HuH-7 (cell line): ENCODE measurements at places on chromosomes 1 and 21.

GRCh38 chr1:170970256-170970655 lies 34.9 kb downstream of the MROH9 start:
- DNase-seq = no peak

DNA sequence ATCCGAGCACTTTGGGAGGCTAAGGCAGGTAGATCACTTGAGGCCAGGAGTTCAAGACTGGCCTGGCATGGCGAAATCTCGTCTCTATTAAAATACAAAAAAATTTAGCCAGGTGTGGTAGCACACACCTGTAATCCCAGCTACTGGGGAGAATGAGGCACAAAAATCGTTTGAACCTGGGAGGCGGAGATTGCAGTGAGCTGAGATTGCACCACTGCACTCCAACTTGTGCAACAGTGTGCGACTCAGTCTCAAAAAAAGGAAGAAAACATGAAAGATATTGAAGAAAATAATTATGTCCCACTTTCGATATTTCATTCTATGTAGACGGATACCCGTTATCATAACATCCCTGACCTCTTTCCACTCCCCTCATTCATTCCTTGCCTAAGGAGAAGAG lies 19.2 kb downstream of the TUT4 start:
- DNase-seq = no peak

- DNase-seq = peak; percentile 36
Measured at GRCh38 chr1:52365071-52365745, 797 bp downstream of the CC2D1B start.

DNA sequence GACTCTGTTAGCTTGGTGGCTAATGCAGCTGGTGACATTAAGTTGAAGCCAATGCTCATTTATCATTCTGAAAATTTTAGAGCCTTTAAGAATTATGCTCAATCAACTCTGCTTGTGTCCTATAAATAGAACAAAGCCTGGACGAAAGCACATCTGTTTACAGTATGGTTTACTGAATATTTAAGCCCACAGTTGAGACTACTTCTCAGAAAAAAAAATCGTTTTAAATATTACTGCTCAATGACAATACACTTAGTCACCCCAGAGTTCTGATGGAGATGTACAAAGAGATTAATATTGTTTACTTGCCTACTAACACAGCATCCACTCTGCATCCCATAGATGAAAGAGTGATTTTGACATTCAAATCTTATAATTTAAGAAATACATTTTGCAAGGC lies 79.6 kb downstream of the NEGR1 start:
- DNase-seq = no peak

DNA sequence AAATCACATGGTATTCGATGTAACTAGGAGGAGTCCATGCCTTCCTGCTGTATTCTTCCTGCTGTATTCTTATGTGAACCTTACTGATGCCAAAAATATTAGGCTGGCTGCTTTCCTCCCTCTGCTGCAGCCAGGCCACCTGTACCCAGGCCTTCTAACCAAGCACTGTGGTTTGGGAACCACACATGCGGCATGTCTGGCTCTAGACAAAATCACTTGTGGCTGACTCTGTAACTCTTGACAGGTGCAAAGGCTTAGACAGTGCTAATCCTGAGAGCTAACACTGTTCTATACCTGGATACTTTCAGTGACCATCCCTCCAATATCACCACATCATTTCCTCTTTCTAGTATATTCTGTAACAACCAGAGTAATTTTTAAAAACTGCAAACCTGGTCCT lies 67.7 kb downstream of the PCP4 start:
- no peak for DNase-seq

DNA sequence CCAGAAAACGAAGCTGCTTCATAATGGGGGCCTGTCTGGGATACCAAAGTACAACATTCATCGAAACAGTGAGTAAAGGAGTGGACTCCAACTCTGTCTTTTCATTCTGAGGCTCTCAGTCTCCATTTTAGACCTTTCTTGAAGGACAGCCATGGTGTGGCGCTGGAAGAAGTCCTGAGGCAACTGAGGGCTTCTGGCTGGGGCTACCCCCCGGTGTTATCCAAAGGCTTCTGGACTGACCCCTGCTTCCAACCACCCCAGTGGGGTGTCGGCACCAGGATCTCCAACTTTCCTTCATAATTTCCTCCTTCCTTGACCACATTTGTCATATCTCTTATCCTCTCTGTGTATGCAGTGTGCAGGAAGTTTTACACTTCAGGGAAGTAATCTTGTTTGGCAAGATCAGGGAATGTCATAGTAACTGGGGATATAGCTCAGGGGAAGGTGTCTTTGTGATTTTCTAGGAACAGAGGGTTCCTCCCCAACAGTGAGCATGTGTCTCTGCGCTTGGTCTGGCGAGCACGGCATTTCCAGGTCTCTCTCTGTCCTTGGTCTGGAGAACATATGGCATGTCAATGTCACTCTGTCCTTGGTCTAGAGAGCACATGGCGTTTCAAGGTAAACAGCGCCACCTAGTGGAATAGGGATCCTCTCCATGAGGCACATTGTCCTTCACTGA lies 19.4 kb upstream of the BSDC1 start:
- peak; percentile 68 for DNase-seq

DNA sequence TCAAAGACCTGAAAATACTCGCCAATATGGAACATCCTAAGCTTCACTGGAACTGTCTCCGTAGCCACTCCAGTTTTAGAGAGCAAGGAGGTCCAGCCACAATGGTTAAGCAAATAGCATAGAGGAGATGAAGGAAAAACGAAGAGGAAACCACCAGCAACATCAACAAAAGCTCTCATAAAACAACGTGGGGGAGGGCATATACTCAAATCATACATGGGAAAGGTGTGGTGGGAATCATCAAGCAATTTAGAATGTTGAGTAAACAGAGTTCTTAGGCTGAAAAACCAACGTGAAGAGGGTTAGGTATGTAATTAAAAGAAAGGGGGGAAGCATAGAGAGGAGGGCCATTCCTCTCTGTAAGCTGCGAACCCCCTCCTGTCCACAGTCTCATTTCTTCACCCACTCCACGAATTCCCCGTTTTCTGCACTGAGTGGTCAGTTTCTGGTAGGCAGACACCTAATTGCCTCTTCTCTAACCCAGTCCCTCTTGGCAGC lies 1.0 kb downstream of the TMEM59 start:
- DNase-seq = no peak

DNA sequence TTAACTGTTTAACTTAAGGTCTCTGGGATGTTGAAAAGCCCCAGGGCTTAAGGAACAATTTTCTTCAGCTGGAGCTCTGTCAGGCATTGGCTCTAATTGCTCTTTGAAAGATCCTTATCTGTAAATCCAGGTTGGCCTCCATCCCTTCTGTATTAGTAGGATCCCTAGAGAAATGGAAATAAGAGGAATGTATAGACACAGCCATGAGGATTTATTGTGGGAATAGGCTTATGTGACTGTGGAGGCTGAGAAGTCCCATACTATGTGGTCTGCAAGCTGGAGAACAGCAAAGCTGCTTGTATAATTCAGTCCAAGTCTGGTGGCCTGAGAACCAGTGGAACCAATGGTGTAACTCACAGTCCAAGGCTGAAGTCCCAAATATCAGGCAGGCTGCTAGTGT lies 47.6 kb upstream of the VAV3 start:
- DNase-seq = no peak

DNA sequence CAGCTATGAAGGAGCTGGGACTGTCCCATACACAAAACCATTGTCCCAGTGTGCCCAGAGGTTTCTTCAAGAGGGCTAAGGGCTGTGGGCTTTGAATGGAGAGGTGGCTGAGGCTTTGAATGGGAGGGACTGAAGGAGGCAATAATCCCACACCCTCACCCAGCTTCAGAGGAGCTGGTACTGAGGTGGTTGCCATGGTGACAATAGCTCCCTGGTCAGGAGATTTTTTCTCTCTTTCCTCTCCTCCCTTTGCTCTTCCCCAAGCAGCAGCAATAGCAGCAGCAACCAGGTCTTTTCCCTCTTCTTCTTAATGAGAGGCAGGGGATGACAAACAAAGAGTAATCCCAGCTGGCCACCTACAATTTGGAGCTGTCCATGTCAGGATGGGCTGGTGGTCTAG lies 1.6 kb downstream of the HPCAL4 start:
- no peak for DNase-seq

DNA sequence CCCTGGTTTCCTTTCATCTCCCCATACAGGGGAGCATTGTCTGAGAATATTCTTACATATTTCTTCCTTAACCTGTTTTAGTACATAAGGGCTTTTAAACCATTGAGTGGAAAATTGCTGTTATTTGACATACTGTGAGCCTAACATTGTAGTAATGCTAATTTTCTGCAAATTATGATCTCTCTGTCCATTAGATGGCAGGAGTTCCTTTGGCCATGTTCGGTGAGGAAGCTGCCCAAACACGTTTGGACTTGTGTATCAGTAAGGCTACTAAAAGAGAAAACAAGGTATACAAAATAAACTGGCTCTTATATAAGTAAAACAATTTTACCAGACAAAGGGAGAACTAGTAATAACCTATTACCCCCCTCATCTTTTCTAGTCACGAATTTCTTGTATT lies 29.2 kb downstream of the CDC7 start:
- DNase-seq = no peak

DNA sequence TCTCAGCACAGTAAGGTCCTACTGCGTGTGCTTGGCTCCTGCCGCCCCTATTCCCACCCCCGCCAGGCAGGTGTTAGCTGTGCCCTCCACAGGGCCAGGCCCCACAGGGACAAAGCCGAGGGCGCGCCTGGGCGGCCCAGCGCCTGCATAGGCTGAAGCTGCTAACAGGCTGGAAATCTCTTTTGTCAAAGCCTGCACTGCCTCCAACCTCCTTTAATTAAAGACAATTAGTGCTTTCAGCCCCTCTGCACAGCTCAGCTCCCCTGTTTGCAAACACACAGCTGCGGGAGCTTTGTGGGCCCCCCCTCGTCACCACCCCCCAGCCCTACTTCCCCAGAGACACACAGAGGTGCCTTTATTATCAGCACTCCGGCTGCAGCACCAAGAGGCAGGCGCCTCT lies 95.9 kb downstream of the EPHB2 start:
- DNase-seq = no peak

DNA sequence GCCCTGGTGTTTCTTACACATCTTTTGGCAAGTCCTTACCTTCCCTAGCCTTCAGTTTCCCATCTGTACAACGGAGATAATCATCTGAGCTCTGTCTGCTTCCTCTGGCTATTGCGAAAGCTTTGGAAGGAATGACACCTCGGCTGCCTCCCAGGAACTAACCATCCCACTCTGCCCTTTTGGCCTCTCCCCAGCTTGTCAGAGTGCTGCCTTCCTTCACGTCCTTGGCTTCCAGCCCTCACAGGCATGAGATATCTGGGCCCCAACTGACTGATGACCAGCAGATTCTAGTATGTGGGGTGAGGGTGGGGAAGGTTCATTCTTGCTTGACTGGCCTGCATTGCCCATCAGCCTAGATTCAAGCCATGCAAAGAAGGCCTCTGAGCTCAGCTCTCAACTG lies 253.1 kb upstream of the FGGY start:
- peak; percentile 42 for DNase-seq

DNA sequence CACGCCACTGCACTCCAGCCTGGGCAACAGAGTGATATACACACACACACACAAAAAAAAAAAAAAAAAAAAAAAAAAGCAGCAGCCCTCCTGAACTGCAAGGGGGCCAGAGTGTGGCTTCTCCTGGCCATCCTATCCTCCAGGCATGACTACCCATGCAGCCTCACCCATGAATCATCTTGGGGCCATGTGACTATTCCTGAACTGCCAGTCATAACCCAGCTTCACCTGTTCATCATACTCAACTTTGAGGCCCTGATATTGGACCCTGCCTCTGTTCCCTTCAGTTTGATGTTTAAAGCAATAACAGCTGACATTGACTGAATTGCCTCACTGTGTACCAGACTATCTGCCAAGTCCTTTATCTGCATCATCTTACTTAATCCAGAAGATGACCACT lies 2.8 kb upstream of the HPCAL4 start:
- no peak for DNase-seq

- DNase-seq = no peak
Measured at GRCh38 chr1:212683357-212683722, 16.3 kb downstream of the BATF3 start.

- DNase-seq = no peak
Measured at GRCh38 chr1:152179566-152179965, 20.5 kb upstream of the RPTN start.

DNA sequence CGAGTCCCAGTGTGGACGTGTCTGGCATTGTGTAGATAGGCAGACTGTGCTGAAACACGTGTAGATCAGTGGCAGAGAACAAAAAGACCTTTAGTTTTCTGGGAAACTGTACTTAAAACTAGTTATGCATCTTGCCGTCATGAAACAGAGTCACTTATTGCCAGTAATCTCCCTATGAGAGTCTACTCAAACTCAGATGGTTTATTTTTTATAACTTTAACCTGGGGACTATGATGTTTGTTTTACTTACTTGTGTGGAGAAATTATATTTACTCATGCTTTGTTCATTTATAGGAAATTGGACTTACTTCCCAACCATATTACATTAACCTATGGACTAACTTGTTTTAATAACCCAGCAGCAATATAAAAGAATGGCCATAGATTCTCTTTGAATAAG lies 54.1 kb upstream of the ABCG1 start:
- no peak for DNase-seq

DNA sequence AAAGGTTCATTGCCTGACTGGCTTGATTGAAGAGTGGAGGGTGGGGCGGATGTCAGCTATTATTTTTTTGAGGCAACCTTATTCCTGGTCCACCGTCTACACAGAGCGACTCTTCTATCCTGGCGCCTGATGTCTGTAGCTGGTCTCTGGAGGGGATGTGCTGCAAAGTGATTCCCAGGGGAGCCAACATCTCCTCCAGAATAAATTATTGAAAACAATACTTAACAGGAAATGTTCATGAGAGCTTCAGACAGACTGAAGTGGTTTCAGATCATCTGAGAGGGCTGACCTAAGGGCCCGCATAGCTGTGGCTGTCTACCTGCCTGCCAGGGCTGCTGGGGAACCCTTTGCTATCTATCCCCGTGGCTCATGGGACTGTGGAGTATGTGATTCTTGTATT lies 66.7 kb downstream of the TEX35 start:
- DNase-seq = no peak

GRCh38 chr1:92910081-92910480 lies 51.2 kb downstream of the DIPK1A start:
- DNase-seq = no peak

- DNase-seq = no peak
Measured at GRCh38 chr1:151577173-151577572, 34.7 kb upstream of the SNX27 start.

DNA sequence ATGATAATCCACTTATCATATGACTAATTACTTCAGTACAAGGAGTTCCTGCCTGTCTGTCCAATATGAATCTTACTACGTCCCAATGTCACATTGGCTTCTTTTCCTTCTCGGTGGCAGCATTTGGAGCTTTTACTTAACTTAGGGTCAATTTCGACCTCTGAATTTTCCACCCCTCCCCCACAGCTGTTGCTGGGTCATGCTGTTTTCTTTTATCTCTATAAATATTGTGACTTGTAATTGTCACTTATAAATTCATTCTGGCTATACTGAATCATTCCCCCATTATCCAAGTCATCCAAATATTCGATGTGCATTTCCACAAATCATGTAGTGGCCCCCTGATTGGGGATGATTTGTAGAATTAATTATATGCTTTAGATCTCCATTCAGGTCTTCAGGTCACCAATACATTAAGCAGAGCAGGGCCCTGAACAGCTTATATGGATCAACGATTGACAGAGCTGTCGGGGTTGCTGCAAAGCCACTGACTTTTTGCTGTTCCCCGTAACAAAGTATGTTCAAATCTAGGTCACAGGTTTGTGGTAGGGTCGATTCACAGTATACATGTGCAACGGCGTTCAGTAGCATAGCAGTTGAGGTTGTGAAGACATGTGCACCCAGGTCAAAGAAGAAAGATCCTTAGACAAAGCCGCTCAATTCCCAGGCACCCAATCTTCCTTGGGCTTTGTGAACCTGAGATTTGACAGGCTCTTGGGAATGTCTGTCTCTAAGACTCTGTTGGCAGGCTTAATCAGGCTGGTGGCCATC lies 18.3 kb upstream of the RNU1-4 start:
- no peak for DNase-seq
